ENCODE measurements at places on chromosomes 12 and 14.

DNA sequence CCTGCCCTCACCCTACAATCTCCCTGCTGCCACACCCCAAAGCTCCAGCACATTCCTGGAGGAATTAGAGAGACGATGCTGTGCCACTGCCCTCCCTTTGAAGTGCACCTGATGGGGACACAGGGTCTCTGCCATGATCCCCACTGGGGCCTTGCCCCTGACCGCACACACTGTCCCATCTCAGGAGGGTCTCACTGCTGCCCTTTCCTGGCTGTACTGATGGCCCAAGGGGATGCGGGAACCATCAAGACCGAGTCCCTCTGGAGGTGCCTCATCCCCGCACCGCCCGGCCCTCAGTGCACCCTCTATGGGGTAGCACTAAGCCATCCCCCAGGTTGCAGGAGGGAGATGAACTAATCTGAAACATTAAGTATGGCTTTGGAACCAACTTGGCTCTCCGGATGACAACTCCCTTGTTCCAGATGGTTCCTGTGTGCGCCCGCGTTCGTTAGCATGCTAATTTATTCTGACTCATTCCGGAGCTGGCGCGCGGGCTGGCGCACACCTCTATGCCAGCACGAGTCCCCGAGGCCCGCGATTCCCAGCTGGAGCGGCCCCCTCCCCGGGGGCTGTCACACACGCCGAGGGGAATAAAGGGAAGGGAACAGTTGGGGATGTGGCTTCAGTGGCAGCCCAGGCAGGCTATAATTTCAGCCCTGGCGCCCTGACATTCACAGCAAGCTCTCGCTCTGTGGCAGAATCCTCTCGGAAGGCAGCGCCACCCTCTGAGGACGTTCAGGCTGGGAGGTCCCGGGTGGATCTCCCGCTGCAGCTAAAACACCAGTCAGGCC, 34.2 kb upstream of the C14orf180 start:
- DNase-seq, result no peak

- no peak for DNase-seq
These were observed 56.4 kb downstream of the TMCC3 start for GRCh38 chr12:94593822-94594442.

DNA sequence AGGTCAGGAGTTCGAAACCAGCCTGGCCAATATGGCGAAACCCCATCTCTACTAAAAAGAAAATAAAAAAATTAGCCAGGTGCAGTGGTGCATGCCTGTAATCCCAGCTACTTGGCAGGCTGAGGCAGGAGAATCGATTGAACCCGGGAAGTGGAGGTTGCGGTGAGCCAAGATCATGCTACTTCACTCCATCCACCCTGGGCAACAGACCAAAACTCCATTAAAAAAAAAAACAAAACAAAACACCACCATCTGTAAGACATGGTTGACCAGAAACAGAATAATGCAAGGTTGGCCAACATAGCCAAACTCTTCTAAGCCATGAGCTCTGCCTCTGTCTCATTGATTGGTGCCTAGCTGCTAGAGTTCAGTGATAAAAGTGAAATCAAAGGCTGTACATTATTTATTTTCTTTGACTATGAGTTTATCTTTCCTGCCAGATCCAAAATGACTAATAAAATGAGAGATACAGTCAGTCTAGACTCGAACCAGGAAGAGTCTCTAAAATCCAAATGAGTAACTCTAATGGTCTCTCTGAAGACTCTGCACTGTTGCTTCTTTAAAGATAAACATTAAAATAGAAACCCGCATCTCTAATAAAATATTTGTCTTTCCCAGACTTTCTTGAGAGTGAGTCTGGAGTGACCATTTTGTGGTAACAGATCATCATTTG, 404.7 kb downstream of the DAD1 start:
- DNase-seq, result no peak

- no peak for DNase-seq
These were observed 8.4 kb downstream of the TSPAN9 start for GRCh38 chr12:3085341-3086139.

DNA sequence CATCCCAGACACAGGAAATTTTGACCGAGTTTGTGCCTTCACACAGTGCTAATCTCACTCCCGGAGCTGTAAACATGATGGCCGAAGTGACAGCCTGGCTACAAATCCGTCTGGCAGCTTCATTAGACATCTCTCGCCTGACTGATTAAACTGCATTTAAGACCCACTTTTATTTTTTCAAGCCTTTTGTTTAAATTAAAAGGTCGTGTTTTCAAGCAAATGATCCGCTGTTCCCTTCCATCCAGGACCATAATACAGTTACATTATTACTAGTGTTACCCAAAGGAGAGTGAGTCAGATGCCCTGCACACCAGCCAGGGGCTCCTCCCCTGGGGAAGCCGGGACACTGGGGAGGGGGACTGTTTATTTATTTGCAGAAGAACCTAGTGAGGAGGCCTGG, 200.2 kb downstream of the EXOC5 start:
- DNase-seq, result no peak
